ENCODE measurements at places on chromosomes 7 and 10. TPM values are rescaled to one million over a fixed set of nuclear protein-coding genes. Genes with fewer than 3 reads are reported as not detected.

Gene NXPH1
- total RNA-seq, result not detected

Gene CD36
- 0.20 TPM for total RNA-seq

Gene FOXK1
- total RNA-seq, result 22.2 TPM

Gene CNPY1
- not detected for total RNA-seq

Gene HTR7
- 15.0 TPM for total RNA-seq

Gene PNLIPRP3
- 13.4 TPM for total RNA-seq

Gene ZNF273
- total RNA-seq, result 5.5 TPM

Gene TMEM229A
- not detected for total RNA-seq

Gene STEAP1B
- total RNA-seq, result 15.4 TPM

All from foreskin keratinocyte (primary cell).